SK-N-SH (cell line): ENCODE measurements at places on chromosomes 12 and 14. TPM values are rescaled to one million over a fixed set of nuclear protein-coding genes. Genes with fewer than 3 reads are reported as not detected.

DNA sequence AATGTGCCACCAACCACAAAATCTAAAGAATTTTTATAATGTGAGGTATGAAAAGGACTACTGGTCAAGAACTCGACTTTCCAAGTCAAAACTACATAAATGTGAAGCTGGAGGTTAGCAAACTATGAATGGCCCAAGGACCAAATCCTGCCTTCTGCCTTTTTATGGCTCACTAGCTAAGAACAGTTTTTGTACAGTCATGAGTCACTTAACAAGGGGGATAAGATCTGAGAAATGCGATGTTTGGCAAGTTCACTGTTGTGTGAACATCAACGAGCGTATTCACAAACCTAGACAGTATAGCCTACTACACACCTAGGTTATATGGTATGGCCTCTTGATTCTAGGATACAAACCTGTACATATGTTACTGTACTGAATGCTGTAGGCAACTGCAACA is 28.2 kb downstream of the FERMT2 start:
- no peak for DNase-seq

DNA sequence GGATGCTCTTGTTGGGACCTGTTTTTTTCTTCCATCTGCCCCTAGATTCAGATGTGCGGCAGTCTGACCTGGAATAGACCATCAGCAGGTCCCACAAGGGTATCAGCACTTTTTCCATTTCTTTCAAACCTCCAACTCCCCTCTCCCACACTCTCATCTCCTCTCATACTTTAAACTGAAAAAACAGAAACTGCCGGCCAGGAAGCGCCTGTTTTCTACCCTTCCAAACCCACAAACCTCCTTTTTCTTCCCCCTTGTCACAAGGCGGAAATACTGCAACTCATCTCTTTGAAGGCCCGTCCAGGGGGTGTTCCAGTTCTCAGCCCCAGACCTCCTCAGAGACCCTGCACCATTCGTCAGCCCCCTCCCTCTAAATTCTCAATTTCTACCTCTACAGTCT is 62.5 kb upstream of the FKBP4 start:
- DNase-seq, result no peak

- no peak for DNase-seq
Observed at GRCh38 chr14:34620839-34621238, 9.1 kb downstream of the SNX6 start.

DNA sequence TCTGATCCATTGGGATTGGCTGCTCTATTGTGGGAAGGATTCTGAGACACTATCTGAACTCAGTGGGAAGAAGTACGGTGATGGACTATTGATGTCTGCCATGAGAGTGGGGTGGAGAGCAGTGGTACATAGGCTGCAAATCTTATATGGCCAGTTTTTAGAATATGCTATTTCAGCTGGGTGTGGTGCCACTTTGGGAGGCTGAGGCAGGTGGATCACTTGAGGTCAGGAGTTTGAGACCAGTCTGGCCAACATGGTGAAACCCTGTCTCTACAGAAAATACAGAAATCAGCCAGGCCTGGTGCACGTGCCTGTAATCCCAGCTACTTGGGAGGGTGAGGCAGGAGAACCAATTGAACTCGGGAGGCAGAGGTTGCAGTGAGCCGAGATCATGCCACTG is 505.9 kb downstream of the MED13L start:
- no peak for DNase-seq

ENDOU gene
- not detected in 2 replicates for polyA plus RNA-seq

RBP5 gene
- polyA plus RNA-seq, result 0.06 and 0.12 TPM in 2 replicates

RNASE4 gene
- polyA plus RNA-seq, result 11.6 and 12.4 TPM in 2 replicates

HOXC12 gene
- not detected in 2 replicates for polyA plus RNA-seq

ZDHHC22 gene
- 0.03 TPM in 1 of 2 replicates, not detected in the other for polyA plus RNA-seq

TCHP gene
- polyA plus RNA-seq, result 19.0 and 37.3 TPM in 2 replicates

SLC17A8 gene
- polyA plus RNA-seq, result 0.11 TPM in 1 of 2 replicates, not detected in the other
